Fibroblast of lung (primary cell): ENCODE measurements at places on chromosomes 6 and 20. TPM values are rescaled to one million over a fixed set of nuclear protein-coding genes. Genes with fewer than 3 reads are reported as not detected.

GRCh38 chr20:50426866-50427718 is 83.1 kb upstream of the PTPN1 start:
- DNase-seq = no peak

DNA sequence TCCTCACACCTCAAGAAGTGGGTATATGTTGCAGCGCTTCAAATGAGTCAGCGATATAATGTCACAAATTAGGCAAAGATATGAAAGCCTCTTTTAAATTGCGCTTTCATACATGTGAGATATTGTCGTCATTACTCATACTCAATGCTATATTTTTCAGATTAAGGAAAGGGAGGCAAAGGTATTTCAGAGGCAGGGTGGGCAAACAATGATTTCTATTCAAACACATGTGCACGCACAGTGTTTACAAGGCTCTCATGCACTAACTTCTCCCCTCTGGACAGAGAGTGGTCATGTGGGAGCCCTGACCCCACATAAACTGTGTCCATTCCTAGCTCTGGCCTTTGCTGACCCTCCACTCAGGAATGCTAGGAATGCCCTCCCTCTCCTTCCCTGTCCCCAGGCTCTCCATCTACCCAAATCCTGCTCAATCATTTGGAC is 112.1 kb upstream of the TMEM170B start:
- no peak for DNase-seq

- DNase-seq = no peak
Measured at GRCh38 chr6:63245909-63246308, 34.6 kb downstream of the FKBP1C start.

- DNase-seq = no peak
Measured at GRCh38 chr6:170063431-170063830, 227.4 kb downstream of the DLL1 start.

DNA sequence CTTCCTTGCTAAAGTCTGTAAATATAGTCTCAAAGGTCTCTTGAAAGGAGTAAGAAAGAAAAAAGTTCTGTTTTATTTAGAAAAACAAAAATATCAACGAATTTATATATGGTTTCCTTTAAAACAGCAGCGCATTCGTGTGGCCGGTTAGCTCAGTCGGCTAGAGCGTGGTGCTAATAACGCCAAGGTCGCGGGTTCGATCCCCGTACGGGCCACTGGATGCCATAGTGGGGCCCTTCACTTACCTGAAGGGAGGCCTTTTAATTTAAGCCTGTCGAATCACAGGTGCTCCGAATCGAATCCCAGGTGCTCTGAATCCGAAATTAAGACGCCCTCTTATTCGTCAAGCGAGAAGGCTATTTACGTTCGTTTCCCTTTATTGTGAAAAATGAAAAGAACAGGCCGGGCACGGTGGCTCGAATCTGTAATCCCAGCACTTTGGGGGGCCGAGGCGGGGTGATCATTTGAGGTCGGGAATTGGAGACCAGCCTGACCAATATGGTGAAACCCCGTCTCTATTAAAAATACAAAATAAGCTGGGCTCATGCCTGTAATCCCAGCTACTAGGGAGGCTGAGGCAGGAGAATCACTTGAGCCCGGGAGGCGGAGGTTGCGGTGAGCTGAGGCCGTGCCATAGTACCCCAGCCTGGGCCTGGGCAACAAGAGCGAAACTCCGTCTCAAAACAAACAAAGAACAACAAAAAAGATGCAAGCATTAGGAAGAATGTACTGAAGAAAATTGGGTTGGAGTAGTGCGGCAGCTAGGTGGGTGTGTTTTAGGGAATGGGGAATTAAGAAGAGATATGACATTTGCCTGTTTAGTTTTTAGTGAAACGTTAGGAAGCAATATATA is 195.8 kb upstream of the ZNF184 start:
- DNase-seq = peak; percentile 73

DNA sequence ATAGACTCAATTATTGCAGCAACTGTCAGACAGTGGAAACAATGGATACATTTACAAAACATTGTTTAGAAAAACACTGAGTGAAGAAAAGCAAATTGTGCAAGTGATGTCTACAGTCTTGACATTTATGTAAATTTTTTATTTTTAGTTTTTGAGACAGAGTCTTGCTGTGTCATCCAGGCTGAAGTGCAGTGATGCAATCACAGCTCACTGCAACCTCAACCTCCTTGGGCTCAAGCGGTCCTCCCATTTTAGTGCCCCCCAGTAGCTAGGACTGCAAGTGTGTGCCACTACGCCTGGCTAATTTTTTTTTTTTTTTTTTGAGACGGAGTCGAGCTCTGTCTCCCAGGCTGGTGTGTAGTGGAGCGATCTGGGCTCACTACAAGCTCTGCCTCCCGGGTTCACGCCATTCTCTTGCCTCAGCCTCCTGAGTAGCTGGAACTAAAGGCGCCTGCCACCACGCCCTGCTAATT is 9.7 kb downstream of the CNBD2 start:
- DNase-seq = peak; percentile 50

- DNase-seq = peak; percentile 76
Measured at GRCh38 chr6:148364056-148364824, 21.6 kb downstream of the SASH1 start.

GRCh38 chr20:38095017-38095686 is 61.6 kb downstream of the RPRD1B start:
- no peak for DNase-seq

DNA sequence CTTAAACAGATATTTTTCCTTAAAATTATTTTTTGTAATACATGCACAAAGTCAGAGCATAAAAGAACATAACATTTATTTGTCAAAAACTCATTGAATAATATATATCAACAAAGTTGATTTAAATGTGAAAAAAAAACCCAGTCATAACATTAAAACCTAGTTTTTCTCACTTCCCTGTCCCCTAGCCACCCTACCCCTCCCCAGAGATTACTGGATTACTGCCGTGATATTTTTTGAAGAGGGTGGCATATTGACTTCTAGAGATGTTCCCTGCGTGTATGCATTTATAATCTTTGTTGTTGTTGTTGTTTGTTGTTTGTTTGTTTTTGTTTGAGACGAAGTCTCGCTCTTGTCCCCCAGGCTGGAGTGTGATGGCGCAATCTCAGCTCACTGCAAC is 52.4 kb upstream of the ARMC2 start:
- DNase-seq = no peak

DNA sequence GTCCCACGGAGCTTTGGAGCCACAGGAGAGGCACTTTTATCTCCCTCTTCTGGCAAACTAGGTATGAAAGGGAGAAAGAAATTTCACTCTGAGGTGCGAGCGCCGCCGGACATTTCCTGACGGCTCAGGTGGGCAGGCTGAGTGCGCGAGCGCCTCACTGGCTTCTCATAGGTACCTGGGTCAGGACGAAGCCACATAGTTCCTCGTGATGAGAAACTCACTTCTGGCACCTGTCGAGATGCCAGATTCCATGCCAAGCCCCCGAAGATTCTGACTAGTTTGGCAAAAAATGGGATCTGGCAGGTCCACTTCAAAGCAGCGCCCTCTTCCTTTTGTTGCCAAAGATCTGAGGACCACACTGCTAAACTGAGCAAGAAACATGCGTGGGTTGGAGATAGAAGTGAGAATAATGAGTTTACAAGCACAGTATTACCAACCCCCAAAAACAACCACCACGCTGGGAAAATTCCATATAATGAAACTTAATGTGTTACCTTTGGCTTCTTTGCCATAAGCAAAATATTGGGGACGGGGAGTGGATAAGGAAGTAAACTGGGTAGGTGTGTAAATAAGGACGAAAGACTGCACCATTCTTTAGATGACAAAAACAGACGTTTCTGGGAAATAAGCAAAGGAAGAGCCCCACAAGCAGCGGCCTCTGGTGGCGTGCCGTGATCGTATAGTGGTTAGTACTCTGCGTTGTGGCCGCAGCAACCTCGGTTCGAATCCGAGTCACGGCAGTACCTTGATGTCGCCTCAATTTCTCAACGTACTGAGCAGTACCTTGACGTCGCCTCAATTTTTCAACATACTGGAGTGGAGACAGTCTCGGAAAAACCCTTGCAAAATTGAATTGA is 89.8 kb upstream of the PRSS16 start:
- DNase-seq = peak; percentile 68

DNA sequence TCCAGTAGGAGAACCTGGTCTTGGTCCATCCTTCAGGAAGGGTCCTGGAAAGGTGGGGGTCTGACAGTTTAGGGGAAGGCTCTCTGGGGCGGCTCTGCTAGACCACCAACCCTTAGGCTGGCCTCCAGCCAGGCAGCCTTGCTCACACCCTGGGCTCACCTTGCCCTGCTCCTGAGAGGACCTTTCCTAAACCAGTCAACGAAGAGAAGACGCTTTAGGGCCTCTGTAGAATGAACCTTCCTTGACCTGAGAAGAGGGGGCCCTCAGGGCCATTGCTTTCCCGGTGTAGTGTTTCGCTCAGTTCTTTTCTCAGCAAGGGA is 1.1 kb downstream of the CDC25B start:
- DNase-seq = no peak

SLC23A2 gene
- 11.0 and 17.5 TPM in 2 replicates for total RNA-seq

BMP6 gene
- total RNA-seq = under 0.01 TPM in 2 replicates

DNAH8 gene
- under 0.01 TPM in 2 replicates for total RNA-seq
